Stimulated activated naive CD8-positive, alpha-beta T cell treated with anti-CD3 and anti-CD28 coated beads, Interleukin-15, amount 100 ng/mL, for 72 hours (primary cell): ENCODE measurements at places on chromosomes 16 and 17.

GRCh38 chr17:7929158-7930023 lies at the start of gene KCNAB3:
Gene KCNAB3, minus strand, starts transcription at chr17:7929856. Its CDS starts 421 bp downstream, at chr17:7929435.
- DNase-seq = no peak

DNA sequence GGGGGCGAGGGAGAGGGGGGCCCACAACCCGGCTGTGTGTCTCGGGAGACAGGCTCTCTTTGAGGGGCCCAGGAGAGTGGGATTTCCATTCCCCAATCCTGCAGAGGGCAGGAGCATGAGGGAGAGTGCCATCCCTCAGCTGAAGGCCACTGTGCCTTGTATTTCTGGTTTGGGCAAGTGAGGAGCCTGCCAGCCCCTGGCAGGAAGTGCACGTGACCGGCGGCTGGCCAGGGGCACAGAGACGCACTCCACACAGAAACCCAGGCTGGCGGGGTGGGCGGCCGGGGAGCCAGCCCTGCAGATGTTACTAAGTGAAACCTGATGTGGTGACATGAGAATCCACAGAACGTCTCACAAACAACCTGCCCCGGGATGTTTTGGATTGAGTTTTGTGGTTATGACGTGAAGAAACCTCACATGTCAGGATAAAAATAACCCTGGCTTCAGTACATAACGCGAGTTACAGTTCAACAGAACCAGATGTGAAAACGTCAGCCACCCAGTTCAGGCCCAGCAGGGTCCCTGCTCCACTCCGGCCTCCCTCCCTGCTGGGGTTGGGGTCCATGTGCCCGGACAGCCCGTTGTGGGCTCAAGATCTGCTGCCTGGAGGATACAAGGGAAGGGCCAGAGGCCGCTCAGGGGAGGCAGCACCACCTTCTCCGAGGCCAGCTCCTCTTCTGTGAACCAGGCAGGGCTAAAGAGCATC lies 51.7 kb upstream of the MTSS2 start:
- DNase-seq = peak; percentile 91

- DNase-seq = no peak
Observed at GRCh38 chr16:2039274-2040031, 8.2 kb downstream of the NTHL1 start.

DNA sequence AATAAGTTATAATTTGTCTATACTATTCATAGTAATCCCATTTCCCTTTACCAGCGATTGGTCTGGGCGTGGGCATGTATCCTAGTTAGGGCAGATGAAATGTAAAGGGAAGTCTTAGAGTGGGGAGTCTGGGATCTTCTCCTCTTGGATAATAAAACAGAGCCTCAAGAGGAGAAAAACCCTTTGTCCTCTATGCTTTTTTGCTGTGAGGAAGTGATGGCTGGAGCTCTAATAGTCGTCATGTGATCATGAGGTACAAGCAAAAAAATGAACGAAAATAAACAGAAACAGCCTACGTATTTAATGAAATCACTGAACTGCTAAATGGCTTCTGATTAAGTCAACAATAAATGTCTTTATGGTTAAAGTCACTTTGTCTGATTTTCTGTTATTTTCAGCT lies 26.8 kb downstream of the EFCAB5 start:
- DNase-seq = no peak

- DNase-seq = no peak
Observed at GRCh38 chr17:77622647-77623046, 335.9 kb upstream of the TNRC6C start.

DNA sequence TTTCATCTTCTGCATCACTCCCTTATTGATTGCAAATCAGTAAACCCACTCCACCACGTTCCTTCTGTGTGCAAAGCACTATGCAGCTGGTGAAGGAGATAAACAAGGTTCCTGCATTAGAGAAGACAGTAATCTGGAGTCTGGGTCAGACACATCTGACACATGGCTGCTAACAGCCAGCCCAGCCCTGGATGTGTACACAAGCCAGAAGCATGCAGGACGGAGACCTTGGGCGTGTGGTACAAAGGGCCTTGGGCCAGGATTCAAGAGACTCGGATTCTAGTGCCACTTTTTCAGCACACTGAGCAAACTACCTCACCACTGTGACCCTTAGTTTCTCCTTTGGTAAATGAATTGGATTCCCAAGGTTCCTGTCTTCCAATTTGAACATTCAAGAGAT lies 86.6 kb upstream of the DNAH9 start:
- DNase-seq = no peak
